ENCODE measurements at places on chromosomes 13 and 19.

DNA sequence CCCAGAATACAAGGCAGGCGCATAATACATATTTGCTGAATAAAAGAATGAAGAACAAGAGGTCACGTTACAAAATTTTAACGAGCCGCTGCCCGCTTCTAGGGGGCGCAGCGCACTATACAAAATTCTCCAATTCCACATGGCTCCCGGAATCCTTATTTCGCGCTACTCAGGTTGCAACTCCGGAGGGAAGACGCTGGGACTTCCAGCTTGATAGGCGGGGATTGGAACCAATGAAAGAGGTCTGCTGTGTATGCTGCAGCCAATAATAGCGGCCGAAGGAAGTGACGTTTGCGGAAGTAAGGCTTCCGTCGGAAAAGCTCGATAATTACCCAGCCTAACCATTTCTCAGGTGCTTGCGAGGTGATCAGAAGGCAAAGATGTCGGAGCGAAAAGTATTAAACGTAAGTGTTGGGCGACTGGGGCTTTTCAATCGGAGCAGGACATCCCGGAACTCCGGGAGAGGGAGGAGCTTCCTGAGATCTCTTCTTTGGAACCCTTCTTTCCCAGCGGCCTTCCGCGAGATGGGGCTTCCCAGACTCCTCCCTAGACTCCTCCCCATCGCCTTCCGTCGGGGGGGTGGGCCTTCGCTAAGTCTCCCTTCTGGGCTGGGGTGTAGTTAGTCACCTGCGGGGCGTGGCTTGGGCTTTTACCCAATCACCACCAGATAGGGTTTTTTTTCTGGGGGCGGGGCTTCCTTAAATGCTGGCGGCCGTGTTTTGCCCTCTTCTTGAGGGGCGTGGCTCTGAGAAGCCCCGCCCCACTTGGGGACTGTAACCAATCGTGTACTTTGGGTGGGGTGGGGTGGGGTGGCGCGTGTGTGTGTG lies at the start of gene YJU2:
Gene YJU2, plus strand, starts transcription at position 314 of the 827 bp plus-strand sequence. Its CDS starts 67 bp downstream, at position 381.
- DNase-seq: peak; percentile 100

GRCh38 chr19:46125447-46125846 lies 959 bp upstream of the IGFL3 start:
- DNase-seq: no peak

- no peak for DNase-seq
These were observed 58.1 kb downstream of the MRPL57 start for GRCh38 chr13:21234526-21234925.

- no peak for DNase-seq
These were observed 20.6 kb upstream of the GTF3A start for GRCh38 chr13:27403727-27404385.

GRCh38 chr19:44050740-44051649 lies 841 bp upstream of the ZNF223 start:
- DNase-seq: no peak

GRCh38 chr13:107835339-107836018 lies 379.9 kb downstream of the LIG4 start:
- DNase-seq: no peak

DNA sequence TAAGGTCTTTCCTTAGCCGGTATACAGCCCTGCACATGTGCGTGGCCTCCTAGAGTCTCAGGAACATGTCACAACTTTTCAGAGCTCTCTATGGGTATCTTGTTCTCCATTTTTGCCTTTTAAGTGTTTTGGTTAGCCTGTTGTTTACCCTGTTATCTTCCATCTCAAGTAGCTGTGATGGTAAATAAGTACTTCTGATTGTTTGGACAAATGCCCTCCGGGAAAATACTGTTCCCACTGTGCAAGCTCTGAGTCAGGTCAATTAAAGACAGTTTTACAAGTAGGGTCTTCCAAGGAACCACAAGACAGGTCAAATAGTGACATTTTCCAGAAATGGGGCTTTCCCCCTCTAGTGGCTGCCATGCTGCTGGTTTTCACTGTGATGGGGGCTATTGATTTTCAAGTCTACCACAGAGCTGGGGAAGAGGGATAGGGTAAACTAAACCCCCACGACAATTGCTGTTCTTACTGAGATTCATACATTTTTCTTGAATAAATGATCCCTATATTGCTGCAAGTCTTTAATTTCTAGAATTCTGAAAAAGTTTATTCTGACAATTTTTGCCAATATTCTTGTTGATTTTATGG lies 109.5 kb downstream of the TM9SF2 start:
- DNase-seq: peak; percentile 42

- DNase-seq: no peak
These were observed 11.9 kb upstream of the ZNF675 start for GRCh38 chr19:23698711-23699520.

DNA sequence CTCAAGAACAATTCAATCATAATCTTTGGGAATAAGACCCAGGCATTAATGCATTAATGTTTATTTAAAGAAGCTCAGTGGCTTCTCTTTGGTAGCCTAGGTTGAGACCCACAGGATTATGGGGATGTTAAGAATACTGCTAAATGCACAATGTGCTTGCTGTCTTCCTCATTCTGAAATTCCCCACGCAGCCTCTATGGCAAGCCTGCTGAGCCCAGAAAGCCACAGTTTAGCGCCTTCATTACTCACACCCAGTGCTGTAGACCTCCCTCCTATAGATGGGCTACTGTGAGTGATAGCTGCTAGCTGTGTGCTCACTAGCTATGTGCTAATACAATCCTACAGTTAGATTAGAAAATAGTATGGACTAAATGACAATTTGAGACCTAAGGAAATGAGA lies 90.6 kb downstream of the TNFSF13B start:
- no peak for DNase-seq

DNA sequence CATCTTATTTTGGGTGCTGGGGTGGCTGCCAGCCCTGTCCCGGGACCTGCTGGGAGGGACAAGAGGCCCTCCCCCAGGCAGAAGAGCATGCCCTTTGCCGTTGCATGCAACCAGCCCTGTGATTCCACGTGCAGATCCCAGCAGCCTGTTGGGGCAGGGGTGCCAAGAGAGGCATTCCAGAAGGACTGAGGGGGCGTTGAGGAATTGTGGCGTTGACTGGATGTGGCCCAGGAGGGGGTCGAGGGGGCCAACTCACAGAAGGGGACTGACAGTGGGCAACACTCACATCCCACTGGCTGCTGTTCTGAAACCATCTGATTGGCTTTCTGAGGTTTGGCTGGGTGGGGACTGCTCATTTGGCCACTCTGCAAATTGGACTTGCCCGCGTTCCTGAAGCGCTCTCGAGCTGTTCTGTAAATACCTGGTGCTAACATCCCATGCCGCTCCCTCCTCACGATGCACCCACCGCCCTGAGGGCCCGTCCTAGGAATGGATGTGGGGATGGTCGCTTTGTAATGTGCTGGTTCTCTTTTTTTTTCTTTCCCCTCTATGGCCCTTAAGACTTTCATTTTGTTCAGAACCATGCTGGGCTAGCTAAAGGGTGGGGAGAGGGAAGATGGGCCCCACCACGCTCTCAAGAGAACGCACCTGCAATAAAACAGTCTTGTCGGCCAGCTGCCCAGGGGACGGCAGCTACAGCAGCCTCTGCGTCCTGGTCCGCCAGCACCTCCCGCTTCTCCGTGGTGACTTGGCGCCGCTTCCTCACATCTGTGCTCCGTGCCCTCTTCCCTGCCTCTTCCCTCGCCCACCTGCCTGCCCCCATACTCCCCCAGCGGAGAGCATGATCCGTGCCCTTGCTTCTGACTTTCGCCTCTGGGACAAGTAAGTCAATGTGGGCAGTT lies 8.6 kb downstream of the CALM3 start:
- no peak for DNase-seq

- DNase-seq: peak; percentile 55
These were observed at the start of gene IL17D for GRCh38 chr13:20702915-20703779. TSS of gene IL17D (plus strand) at chr13:20703699. CDS start at chr13:20704002, 303 bp downstream.

DNA sequence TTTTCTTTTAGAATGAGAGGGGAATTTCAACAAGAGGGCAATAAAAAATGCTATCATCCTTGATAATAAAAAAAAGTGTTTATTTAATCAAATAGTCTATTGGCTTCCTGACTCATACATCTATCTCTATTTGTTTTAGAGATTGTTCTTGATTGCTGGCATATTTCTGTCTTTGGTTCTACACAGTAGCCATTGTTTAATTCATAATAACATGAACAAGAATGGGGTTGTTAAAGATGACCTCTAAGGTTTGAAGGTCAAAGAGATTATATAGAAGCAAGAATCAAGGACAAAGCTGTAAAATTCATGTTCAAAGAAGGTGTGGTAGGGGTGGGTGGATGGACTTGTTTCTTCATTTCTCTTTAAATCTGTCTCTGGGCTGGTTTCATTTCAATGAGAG lies 166.0 kb upstream of the KLF12 start:
- no peak for DNase-seq
